Vagina (tissue), 2 donors: ENCODE measurements at places on chromosomes 16 and 17.

- DNase-seq = no peak
These were observed 12.9 kb upstream of the P2RX1 start for GRCh38 chr17:3929181-3929580.

GRCh38 chr16:47858333-47858982 is 297.3 kb downstream of the ABCC12 start:
- no peak for DNase-seq

- no peak for DNase-seq
These were observed 140.2 kb upstream of the NOL11 start for GRCh38 chr17:67577429-67578141.

DNA sequence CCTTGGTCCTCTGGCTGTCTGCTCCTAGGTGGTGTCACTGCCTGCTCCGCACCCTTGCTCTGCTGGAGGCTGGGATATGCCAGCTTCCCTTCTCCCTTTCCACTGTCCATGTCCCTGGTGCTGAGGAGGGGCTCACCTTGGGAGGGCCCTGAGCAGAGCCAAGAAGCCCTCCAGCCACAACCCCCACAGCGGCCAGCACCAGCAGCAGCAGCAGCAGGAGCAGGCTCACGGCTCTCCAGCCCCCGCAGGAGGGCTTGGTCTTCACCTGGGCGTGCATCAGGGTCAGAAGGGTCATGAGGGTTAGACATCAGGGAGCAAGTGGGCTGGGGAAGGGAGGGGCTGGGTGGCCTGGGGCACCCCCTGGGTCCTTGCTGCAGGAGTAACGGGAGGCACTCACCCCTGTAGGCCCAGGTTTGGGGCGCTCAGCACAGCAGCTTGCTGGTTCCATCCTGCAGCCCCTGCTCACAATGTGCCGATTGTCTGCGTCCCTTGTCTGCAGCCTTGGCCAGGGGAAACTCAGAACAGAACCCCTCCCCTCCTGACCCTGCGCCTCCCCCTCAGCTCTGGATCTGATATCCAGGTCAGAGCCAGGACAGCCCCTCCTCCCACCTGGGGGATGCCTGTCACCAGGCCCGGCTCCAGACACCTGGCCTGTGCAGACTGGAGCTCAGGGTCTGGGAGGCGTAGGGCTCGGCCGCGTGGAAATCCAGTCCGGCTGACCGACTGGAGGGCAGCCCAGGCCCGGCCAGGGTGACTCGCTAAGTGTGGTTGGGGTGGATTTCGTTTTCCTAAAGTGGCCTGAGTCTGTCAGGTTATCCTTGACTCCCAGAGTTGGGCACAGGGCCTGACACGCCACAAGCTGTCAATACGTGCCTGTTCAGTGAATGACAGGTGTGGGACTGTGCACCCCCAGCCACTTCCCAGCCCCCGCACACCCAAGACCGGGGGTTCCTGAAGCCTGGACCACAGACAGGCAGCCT is at the start of gene BRICD5:
Gene BRICD5, minus strand, starts transcription at position 478 of the 980 bp plus-strand sequence. Its CDS starts 30 bp downstream, at position 448.
- no peak for DNase-seq

DNA sequence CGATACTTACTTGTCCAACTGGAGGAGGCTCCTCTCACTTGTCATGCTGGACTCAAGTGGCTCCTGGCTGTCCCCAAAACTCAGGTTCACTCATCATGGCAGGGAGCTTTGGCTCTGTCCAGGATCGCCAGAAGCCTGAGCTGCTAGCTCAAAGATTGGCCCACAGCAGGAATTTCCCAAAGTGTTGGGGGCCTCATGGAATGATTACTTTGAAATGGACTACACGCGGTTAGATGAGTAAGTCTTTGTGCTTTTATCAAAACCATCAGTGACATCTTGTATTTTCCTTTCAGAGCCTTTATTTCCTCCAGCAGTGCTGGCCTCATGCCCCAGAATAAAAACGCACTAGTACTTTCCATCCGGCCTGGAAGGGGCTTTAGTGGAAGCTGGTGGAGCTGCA is 29.2 kb upstream of the PHB1 start:
- DNase-seq = no peak

DNA sequence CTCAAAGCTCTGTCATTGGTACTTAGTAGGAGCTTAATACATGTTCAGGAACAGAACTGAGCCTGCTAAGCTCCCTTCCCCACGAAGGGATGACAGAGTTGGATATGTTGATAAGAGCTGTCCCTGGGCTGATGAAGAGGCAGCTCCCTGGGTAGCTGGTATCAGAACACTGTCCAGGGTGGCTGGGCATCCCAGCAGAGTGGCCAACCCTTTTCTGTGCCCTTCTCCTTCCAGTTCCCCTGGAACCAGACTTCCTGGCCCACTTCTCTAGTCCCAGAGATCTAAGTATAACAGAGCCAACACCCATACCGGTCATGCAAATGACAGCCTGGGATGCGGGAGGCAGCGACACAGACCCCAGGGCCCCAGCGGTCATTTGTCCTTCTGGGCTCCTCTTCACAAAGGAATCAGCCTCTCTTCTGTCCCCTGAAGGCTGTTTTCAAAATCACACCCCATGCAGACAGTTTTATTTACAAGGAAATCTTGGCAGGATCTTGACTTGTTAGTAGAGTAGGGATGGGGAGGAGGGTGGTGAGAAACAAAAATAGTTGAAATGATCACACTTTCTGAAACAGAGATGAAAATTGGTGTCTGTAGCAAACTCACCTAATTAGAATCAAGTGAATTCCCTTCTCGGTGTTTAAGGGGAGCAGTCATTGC is 1.4 kb upstream of the RHBDL3 start:
- no peak for DNase-seq

GRCh38 chr17:10631048-10631700 is 25.9 kb downstream of the MYH3 start:
- DNase-seq = no peak

- DNase-seq = no peak
These were observed 126.6 kb upstream of the MED13 start for GRCh38 chr17:62191390-62192361.
